NCI-H1436 treated with DMSO at 0.1 percent for 48 hours (cell line): ENCODE measurements at places on chromosomes 7 and 10.

GRCh38 chr7:150361807-150362621, 6.6 kb upstream of the REPIN1 start:
- no peak for DNase-seq

GRCh38 chr7:135158141-135158655, 10.3 kb downstream of the TMEM140 start:
- no peak for DNase-seq

- DNase-seq, result no peak
These were observed 47.2 kb upstream of the RHEB start for GRCh38 chr7:151566897-151567320.

- DNase-seq, result no peak
These were observed at the start of gene RNLS for GRCh38 chr10:88582806-88583583. RNLS (minus strand) TSS chr10:88583318.

DNA sequence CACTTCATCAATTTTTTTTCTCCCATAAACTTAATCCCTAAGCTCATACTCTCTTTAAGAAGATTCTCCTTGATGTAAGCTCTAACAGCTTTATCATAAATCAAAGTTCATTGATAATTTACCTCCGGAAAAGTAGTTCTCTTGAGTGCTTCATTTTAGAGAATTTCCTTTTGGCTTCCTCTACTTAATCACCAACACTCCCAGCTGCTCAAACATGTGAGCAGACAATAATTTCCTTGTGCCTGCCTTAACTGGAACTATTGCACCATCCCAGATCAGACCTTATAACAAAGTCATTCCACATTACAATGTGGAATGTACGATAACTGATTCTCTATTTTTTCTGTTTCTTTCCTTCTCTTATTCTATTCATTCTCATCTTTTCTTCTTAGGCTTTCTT, 5.9 kb downstream of the FEZF1 start:
- no peak for DNase-seq

DNA sequence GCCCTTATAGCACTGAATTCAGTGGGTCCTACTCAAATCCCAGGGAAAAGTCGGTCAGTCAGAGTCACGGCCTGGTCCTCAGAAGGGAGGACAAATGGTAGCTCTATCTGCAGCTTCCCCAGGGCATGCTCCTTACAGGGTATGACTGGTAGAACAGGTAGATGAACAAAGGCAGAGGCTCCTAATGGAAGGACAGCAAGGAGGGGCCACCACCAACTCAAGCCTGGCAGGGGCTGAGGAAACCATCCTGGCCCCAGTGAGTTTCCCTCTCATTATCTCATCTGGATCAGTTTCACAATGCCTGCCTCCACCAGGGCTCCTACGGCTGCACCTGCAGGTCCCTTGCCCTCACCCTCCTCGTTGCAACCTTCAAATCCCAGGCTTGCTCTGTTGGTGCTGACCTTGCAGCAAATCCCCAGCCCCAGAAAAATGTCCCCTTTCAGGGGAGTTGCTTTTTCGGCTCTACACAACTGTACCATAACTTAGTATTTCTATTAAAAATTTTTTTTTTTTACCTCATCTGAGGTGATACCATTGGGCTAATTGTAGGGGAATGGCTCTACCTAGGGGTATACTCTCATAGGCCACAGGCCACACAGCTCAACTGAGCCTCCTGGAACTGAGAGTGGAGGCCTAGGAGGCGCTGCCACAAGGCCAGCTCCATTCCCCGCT, 2.4 kb upstream of the MYO1G start:
- no peak for DNase-seq

GRCh38 chr7:138934861-138935260, 46.3 kb downstream of the KIAA1549 start:
- no peak for DNase-seq

DNA sequence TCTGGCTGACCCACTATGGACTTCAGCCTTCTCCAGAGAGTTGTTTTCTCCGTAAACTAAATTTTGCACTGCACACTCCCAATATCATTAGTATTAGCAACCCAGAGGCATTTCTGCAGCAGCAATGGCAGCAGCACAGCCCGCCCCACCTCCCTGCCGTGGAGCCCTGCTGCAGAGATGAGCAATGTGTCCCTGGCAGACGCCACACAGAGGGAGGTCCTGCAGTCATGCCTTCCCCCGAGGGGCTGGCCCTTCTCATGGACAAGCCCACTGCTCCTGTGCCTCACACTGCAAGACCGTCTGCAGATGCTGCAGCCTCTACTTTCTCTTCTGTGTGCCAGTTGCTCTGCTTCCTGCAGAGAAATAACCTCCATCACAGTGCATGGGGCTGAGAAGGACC, 393.4 kb upstream of the MKI67 start:
- DNase-seq, result no peak

- no peak for DNase-seq
These were observed 9.9 kb downstream of the TAS2R41 start for GRCh38 chr7:143487566-143487965.

DNA sequence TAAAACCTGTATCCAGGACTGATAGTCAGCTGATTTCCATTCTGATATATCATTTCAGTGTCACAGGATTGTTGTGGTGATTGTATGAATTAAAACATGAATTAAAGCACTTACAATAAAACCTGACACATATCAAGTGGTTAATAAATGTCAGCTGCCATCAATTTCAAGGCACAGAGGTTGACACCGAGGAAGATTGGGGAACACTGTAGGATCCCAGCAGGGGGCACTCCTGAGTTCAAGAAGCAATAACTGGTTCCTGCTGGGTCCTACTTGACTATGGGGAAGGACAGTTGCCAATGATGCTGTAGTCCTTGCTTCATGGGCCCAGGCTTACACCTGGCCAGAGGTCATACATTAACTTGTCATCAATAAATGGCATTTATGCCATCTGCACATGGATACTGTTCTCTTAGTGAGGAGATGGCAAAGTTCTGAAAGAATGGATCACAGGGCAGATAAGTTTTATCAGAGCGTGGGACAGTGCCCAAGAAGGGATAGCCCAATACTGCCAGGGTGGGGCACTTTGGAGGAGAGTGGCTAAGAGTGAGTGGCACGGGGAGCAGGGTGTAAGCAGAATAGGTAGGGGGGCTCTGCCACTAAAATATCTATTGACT, 24.1 kb downstream of the FZD1 start:
- DNase-seq, result no peak

DNA sequence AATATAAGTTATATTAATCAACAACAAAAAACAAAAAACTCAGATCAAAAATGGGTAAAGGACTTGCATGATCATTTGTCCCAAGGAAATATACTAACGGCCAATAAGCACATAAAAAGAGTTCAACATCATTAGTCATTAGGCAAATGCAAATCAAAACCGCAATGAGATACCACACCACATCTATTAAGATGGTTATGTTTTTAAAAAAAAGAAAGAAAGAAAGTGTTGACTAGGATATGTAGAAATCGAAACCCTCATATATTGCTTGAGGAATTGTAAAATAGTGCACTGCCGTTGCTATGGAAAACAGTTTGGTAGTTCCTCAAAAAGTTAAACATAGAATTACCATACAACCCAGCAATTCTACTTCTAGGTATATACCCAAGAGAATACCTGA, 39.4 kb upstream of the CTNNA3 start:
- DNase-seq, result no peak

GRCh38 chr10:92714872-92715271, 25.1 kb downstream of the HHEX start:
- DNase-seq, result no peak

DNA sequence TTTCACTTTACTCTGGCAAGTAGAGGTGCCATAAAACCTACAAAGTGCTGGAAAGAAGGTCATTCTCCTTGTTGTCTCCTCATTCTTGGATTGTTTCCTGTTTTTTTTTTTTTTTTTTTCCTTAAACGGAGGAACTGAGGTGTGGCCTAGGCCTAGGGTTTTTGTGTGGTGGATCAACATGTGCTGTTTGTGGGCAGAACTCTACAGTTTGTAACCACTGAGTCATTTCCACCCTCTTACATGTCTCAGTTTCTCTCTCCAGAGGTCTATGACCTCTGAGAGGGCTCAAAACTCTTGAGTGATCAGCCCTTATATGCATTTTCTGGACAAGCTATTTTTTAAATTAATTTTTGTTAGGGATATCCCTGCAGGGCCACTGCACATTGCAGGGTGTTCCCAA, 296.0 kb downstream of the PPP1R3A start:
- DNase-seq, result no peak

DNA sequence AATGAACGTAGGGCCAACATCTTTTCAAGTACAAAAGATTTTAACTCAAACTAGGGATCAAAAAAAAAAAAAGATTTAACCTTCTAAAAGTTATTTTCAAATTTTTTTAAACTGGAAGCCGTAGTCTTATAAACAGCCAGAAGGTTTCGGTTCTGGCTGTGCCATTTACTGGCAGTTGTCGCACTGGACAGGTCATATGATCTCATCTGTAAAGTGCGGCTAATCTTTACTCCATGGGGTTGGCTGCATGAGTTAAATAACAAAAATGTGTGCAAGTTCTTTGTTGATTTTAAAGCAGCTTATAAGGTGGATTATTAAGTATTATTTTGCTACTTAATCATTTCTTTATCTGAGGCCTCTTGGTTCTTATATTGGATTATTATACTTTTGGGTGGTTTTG, 36.6 kb downstream of the TRUB1 start:
- no peak for DNase-seq

- no peak for DNase-seq
These were observed 158.4 kb downstream of the DNAJB6 start for GRCh38 chr7:157495177-157495553.

DNA sequence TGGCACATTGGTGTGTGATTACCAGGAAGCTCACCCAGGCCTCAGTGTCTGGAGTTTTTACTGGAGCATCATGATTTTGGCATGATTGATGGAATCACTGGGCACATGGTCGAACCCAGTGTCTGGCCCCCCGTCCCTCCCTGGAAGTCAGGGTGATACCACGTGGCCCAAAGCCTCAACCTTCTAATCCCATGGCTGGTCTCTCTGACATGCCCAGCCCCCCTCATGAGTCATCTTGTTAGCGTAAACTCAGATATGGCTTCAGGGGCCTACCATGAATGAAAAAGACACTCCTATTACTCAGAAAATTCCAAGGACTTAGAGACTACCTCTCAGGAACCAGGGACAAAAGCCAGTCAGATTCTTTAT, 109.3 kb downstream of the GRK5 start:
- no peak for DNase-seq

GRCh38 chr7:129655811-129656210, 44.3 kb downstream of the NRF1 start:
- no peak for DNase-seq

DNA sequence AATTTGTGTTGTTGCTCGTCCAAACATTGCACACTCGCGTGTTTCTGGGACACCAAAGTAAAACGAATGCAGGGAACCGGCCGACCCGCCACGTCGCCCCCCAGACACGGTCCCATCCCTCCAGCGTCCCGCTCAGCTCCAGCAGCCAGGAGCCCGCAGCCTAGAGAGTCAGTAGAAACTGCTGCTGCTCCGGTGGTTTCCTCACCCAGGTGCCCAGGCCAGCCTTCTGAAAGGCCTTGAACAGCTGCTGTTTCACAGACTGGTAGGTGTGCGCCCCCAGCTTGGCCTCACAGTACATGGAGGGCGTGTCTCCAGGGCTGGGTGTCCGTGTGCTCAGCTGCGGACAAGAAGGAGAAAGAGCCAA, 126.8 kb downstream of the WDR37 start:
- DNase-seq, result no peak

GRCh38 chr10:113459626-113460280, 93.1 kb upstream of the HABP2 start:
- DNase-seq, result no peak

- no peak for DNase-seq
These were observed 155.4 kb downstream of the NRP1 start for GRCh38 chr10:33179067-33179466.

DNA sequence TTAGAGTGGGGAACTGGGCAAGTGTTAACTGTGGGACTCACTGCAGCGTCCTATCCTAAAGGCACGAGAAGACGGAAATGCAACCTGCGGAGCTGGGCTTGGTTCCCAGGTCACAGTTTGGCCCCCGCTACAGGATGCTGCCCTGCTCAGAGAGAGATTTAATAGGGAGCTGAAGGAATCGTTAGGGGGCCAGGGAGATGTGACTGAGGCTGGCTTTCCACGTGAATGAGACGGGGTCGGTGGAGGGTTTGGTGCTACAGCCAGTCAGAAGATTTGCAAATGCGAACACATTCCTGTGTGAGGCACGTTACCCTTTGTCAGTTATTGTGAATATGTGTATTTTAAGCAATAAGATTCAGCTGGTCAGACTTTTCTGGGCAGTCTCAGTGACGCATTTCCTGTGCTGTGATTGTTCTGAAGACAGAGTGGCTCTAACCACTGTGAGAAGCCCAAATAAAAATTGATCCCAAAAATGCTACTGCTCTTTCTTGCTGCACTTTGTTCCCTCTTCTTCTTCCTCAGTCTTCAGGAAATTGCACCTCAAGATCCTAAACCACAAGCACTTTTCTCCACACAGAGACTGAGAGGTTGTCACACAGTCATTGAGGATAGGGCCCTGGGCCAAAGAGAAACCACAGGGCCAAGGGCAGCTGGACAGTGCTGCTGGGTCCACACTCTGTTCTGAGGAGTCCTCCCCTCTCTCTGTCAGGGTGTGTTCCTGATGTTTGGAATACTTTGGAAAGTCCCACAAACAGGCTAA, 21.2 kb downstream of the CYP17A1 start:
- DNase-seq, result no peak

DNA sequence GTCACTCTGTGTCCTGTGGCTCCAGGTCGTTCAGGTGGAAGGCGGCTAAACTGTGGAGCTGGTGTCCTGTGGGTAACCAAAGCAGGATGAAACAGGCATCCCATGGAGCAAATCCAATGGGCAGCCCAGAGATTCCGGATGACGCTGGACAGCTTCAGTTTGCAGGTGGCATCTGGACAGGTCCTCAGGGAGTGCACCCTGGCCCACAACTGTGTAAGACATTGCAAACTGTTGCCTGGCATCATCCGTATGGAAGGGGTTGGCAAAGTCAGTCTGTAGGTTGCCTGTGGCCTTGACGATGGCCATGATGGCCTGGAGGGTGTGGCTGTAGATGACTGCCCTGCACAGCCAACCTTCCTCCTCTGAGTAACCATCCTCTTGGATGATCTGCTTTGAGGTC, 35.5 kb downstream of the RPS24 start:
- DNase-seq, result no peak

- DNase-seq, result no peak
These were observed 30.7 kb upstream of the ANTXRL start for GRCh38 chr10:46255801-46256747.

- no peak for DNase-seq
These were observed 661.9 kb downstream of the SORCS1 start for GRCh38 chr10:106502641-106503040.

- no peak for DNase-seq
These were observed 14.7 kb downstream of the CYP2W1 start for GRCh38 chr7:997404-998395.

DNA sequence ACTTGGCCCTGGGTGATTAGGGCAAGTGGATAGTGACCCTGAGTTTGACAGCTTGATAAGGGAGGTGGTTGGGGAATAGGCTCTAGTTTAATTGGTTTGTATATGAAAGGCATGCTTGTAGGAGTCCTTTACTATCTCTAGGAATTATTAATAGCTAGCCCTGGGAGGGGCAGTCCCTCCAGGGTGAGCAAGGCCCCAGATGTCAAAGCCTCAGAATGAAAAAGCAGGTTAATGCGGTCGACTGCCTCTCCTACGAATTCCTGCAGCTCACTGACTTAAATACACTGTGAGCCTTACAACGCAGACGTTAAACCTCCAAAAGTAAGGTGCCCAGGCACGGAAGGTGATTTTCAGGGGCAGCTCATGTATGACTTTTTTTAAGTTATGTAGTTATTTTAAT, 5.2 kb upstream of the BTBD16 start:
- DNase-seq, result no peak
